Left ventricle myocardium superior (tissue), 1 donor: ENCODE measurements at places on chromosomes 7 and 10. TPM values are rescaled to one million over a fixed set of nuclear protein-coding genes. Genes with fewer than 3 reads are reported as not detected.

Gene HOXA4
- 0.15 TPM for total RNA-seq

Gene LIPJ
- total RNA-seq = not detected

GRCh38 chr10:44863344-44864047 lies 47.6 kb upstream of the TMEM72 start:
- no peak for DNase-seq

DNA sequence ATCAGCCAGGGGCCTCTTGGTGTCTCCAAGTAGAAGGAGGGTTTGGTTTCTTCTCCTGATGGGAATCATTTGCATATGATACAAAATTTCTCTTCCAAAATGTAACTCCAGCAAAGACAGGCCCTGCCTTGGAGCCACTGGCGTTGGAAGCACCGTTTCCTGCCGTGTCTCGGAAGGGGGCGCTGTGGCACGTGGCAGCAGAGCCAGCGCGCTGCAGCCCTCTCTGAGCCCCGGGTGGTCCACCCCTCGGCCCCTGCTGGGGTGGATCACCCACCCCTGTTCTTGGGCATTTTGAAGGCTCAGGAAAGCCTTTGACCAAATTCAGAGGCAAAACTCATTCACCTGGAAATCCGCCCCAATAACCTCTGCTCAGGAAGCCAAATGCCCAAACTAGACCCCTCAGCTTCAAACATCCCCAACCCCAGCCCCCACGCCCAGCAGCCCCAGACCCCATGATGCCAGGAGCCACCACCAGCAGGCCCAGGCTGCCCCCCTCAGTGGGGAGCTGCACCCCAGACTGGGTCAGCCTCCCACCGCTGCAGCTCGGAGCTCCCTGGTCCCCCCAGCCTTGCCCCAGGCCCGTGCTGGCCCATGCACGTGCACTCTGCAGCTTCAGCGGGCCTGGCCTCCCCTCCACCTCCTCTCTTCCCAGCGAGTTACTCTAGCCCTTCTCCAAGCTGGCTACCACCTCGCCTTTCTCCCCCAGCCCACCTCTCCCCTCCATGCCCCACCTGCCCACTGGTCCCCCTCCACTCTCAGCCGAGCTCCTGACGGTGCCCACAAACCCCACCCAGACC lies 29.5 kb upstream of the ELFN1 start:
- DNase-seq = no peak

DNA sequence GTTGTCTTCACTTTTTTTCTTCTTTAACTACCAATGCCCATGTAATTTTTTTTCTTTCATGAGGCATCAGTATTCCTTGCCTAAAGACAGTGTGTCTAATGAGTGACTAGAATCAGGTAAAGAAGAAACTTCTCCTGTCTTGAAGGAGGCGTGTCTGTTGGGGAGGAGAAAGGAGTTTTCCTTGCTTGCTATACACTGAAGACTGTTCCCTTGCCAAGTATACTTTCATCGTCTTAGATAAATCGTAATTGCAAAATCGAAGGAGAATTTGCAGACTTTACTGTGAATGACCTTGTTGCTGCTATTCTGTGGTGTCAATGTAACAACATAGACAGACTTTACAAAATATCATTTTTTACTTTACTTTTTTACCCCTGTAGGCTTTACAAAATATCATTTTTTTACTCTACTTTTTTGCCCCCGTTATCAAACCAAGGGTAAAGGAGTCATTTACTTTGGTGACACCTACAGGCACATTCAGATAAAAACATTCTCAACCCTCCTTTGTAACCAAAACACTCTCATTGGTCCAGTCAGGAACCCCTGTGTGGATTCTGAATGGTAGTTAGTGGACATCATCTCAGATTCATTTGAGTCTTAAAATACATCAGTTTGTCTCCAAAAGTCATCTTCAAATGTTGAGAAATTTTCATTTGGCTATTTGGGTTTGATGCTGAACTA lies 232.4 kb downstream of the AHR start:
- no peak for DNase-seq

DNA sequence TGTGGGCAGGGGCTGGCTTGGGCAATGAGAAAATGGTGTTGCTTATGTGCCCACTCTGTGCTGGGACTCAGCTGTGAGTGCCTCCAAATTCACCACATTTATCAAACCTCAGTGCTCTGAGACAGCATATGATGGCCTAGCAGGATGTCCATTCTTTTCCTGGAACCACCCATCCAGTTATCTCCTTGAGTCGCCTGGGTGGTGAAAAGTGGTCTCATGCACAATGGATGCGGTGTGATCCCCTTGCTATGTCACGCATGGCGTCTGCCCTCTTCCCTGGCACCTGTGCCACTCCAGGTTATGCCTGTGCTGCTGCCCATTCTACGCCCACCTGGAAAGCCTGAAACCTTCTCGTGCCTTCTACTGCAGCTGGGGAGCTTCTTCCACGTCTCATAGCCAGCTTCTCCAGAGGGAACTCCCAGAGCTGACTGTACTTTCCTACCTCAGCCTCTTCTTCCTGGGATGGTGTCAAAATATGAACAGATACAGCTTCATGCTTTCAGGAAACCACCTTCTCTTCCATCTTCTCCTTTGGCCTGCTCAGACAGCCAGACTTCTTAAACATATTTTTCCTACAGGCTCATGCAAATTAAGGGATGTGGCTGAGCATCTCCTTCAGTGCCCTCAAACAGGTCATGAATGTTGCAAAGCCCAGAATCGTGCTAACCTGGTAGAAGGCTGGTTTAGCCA lies 147.3 kb downstream of the PFKFB3 start:
- no peak for DNase-seq

DNA sequence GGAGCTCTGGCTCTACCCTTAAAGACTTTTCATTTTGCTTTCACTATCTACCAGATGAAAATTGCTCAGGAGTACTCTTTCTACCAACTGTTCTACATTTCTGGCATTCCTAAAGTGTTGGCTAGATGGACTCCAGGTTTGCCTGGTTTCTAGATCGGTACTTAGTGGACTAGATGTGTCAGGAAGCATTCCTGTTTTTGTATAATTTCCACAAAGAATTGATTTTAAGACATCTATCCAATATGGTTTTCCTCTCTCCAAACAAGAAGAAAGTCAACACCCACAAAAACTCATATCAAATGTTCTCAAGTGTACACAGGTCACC lies 157.7 kb downstream of the CHRM2 start:
- no peak for DNase-seq

DNA sequence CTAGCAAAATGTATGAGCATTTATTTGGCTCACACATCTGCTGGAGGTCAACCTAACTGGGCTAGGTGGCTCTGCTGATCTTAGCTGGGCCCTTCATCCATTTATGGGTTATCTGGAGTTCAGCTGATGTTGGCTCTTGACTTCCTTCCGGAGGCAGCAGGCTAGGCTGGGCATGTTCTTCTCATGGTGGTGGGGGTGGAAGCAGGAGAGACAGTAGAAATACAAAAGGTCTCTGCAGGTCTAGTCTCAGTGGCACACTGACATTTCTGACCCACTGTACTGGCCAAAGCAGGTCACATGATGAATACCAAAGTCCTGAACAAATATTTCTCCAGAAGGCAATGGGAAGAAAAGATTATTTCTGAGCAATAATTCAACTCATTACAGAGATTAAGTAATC lies 334.6 kb downstream of the CRPPA start:
- DNase-seq = no peak

GRCh38 chr7:3157566-3158287 lies 114.1 kb upstream of the CARD11 start:
- DNase-seq = no peak

DNA sequence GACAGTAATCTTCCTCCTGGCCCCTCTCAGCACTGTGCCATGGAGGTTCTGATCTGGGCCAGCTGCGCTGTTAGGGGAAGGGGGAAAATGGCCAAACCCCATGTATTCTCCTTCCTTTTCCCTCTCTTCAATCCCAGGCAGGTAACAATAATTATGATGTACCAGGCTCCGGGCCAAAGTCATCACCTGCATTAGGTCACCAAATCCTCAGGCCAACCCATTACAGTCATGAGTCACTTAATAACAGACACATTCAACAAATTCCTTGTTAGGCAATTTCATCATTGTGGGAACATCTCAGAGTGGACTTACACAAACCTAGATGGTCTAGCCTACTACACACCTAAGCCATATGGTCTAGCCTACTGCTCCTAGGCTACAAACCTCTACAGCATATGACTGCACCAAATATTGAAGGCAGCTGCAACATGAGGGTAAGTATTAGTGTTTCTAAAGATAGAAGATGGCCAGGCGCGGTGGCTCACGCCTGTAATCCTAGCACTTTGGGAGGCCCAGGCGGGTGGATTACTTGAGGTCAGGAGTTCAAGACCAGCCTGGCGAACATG lies 2.2 kb upstream of the HSPB1 start:
- no peak for DNase-seq

DNA sequence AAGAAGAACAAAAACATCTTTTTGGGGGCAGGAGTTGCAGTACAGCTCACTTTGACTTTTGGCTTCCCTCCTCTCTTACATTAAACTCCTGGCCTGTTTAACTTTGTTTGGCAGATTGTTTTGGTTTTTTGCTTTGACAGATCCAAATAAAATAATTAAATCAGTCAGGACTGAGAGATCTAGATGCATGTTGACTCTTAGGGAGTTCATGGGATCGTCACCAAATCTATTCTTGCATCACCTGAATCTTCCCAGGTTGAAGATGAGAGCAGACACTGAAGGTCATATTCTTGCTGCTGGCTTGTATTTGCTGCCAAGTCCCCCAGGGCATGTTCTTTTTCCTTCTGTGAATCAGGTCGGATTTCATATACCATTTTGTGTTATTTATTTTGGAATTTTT lies 759.4 kb downstream of the CNTNAP2 start:
- DNase-seq = no peak

DNA sequence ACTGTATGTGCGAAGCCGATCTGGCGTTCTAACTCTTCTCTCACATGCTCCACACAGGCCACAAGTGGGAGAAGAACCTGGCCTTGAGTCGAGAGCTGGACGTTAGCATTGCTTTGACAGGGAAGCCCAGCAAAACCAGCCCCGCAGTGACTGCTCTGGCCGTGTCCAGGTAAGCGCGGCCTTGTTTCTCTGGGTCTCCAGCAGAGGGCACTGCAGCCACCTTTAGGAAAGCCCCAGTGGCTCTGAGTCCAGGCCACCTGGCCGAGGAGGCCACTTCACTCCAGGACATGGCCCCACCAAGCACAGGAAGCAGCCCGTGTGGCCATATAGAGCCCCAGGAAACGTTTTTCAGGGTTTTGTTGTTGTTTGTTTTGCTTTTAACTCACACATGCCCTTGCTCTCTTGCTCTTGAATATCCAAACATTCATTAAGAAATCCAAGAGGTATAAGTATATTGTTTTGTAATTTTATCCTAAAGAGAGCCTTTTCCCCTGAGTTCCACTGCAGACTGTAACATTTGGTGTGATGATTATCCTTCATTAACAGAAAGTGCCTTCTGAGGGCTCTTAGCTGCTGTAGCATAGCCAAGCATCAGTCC lies 41.8 kb upstream of the LRRC18 start:
- DNase-seq = peak; percentile 72
